ENCODE measurements at places on chromosomes 4 and X.
A peak's percentile ranks its signal among the peaks of the same experiment; 100 is the strongest.

DNA sequence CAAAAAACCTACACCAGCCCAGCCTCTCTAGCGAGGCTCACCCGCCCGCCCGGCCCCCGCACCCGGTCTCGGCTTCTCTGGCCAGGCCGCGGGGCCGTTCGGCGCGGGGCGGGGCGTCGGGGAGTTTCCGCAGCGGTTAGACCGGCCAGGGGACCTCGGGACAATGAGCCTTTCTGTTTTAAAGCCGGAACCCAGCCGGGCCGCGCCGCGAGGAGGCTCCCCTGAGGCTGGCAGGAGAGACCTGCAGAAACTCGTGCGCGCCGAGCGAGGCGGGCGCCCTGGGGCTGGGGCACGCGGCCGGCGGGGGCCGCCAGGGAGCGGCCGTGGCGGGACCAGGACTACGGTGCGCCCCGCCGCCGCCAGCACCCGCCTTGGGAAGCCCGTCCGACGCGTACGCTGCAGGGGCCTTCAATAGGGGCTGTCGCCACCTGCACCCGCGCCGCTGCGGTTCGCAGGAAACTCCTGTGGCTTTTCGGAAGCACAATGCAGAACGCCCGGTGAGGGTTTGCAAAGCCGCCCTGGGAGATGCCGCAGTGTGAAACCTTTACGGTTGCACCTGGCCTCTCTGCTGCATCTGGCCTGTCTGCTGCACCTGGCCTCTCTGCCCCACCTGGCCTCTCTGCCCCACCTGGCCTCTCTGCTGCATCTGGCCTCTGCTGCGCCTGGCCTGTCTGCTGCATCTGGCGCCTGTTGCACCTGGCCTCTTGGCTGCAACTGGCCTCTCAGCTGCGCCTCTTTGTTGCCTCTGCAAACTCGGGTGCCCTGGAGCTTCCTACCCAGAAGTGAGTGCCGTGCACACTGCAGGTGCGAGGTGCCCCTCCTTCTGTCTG lies 63.9 kb downstream of the TRAPPC11 start:
- peak; percentile 25 for DNase-seq

- DNase-seq = peak; percentile 72
Measured at GRCh38 chr4:86895692-86896488, 3.7 kb upstream of the C4orf36 start.

DNA sequence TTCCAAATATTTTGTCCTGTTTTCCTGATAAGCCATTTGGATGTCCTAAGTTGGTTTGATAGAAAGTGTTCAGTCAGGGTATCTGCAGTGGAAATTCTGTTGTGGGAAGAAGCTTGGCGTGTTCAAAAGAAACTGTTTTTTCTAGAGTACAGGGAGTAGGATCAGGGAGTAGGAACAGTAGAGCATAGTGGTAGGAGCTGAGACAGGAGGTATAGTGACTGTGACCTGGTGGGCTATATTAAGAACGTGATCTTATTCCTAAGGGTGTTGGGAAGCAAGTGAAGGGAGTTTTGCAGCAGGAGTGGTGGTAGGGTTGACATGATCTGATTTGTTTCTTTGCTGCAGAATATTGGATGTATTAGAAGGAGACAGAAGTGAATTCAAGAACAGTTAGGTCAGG lies 348.2 kb downstream of the BMPR1B start:
- no peak for DNase-seq

GRCh38 chr4:53195815-53196661 lies 169.8 kb downstream of the SCFD2 start:
- peak; percentile 44 for DNase-seq

- DNase-seq = no peak
Measured at GRCh38 chrX:17009856-17010625, 63.6 kb downstream of the REPS2 start.

DNA sequence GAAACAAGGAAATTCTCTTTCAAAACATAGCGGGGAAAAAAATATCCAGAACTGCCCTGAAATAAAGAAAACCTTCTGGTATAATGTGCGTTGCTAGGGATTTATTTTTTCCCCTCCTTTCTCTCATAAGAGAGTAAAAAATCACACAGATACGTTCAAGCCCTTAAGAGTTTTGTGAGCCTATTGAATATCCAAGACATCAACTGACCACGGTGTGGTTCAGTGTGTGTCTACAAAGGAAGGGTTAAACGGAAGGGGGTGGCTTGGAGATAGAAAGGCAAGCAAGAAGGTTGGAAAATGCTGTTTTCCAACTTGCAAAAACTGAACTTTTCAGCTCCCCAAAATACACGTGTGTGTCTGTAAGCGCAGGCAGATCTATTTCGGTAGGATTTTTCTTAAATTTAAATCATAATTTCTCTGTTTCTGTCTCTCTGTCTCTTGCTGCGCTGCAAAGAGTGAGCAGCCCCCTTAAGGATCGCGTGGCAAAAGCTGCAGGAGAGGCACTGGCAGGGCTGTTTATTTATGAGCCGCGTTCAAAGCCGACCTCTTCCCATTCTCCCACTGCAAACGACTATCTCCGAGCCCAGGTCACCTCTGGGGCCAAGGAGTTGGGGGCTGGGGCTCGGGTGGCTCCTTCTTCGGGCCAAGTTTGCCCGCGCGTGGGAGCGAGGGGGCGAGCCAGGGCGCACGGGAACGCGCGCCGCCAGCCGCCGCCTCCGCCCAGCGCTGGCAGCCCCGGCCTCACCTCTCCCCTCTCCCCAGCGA lies 492 bp upstream of the SLIT2 start:
- DNase-seq = peak; percentile 31

DNA sequence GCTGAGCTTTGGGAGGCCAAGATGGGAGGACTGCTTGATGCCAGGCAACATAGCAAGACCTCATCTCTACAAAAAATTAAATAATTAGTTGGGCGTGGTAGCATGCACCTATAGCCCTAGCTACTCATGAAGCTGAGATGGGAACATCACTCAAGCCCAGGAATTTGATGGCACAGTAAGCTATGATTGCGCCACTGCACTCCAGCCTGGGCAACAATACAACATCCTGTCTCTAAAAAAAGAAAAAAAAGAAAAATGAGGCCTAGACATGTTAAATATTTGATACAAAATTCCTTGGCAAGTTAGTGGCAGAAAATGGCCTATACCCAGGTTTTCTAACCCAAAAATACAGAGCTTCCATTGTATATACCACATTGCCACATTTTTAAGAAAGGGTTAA lies 88.1 kb upstream of the MAB21L2 start:
- DNase-seq = peak; percentile 38
